Fibroblast of skin of left biceps (primary cell): ENCODE measurements at places on chromosomes 6 and 20.

DNA sequence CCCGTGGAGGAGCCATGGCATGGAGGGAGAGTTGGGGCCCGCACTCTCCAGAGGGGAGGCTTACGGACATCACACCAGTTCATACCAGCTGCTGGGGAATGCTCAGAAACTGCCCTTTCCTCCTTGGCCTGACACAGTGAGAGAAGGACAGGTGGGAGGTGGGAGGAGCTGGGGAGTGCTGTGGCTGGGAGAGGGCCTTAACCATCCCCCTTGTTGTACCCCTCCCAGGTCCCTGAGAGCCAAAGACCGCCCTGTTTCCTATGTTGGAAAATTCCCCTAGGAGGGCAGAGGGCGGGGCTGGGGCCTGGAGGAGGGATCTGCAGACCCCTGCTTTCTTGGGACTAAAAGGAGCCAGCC lies 24.1 kb downstream of the FOXP4 start:
- DNase-seq, result no peak

DNA sequence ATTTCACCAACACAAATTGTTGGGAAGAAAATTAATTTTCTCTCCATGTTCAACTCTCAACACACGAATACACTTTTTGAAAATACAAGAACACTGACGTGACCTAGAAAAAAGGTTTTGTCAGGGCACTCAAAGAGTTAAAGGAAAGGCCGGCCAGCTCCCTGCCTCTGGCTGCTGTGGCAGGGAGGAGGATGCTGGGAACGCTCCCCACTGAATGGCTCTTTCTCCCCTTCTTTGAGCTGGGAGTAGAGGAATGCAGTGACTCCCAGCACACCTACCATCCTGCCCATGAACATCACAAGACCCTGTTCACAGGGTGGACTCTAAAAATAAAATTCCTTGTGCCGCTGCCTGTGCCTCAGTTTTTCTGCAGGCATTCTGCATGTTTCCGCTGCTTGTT lies 47.0 kb downstream of the MAP3K5 start:
- no peak for DNase-seq

DNA sequence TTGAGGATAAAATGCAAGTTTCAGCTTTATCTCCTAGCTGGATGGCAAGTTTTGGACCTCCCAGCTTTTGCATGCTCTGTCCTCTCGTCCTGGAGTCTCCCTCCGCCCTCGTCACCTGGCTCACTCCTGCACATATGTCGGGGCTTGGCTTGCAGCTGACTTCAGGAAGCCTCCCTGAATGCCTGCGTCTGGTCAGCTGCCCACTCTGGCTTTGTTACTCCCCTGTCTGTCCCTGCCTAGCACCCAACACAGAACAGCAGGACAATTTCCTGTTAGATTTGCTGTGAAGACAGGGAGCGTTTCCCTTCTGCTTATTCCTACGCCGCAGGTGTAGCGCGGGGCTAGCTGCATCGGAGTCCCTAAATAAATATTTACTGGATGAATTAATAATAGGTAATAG lies 5.4 kb downstream of the JPH2 start:
- DNase-seq, result no peak

DNA sequence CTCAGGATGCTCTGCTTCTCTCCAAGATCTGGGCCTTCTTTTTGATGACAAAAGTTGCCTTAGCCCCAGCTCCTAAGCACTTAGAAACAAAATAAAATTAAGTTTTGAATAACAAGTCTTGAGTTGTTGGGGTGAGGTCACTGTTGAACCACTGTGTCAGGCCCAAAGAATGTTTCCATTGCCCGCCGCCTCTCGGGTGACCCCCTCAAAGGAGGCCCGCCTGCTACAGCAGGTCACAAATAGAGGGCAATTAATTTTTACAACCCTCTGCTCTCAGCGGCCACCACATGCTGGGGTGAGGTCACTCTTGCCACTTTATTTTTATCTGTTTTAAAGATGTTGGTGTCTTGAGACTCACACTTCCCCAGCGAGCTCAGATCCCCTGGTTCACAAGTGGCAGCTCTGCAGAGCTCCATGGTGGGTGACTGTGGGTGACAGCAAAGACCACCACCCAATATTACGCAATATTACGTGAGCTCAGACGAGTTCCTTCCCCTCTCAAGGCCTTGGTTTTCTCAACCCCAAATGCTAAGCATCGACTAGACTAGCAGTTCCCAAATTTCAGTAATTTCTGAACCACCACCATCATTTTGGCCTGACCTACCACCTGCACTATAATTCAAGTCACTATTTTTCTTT lies 247.7 kb upstream of the PMEPA1 start:
- no peak for DNase-seq

- no peak for DNase-seq
Measured at GRCh38 chr20:32585011-32585585, at the start of gene NOL4L. Gene NOL4L (minus strand): TSS chr20:32585333. CDS start chr20:32584890, 443 bp downstream.

DNA sequence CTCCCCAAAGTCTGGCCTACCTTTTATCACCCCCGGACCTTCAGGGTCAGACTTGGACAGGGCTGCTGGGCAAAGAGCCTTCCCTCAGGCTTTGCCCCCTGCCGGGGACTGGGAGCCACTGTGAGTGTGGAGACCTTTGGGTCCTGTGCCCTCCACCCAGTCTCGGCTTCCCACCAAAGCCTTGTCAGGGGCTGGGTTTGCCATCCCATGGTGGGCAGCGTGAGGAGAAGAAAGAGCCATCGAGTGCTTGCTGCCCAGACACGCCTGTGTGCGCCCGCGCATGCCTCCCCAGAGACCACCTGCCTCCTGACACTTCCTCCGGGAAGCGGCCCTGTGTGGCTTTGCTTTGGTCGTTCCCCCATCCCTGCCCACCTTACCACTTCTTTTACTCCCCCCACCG lies 10.3 kb downstream of the VEGFA start:
- no peak for DNase-seq

GRCh38 chr6:161195386-161195785 lies 78.5 kb downstream of the AGPAT4 start:
- DNase-seq, result no peak

DNA sequence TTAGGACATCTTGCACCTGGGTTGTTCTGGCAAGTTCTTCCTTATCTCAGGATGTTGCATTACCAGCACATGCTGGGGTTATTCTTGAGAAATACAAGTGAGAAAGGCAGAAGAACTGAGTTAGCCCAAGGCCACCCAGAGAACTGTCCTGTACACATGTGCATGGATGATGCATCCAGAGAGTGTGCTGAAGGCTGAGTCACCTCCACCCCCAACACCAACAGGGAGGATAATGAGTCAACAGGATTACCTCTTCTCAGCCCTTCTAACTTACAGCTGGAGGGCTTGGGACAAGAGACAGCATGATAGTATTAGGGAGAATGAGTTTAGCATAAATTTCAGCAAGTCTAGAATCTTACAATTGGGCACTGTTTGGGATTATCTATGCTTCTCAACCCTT lies 8.5 kb downstream of the SCGN start:
- DNase-seq, result no peak

GRCh38 chr20:9070304-9070703 lies 1.4 kb downstream of the PLCB4 start:
- DNase-seq, result no peak
